ENCODE measurements at places on chromosomes 16 and 17.

GRCh38 chr16:28267356-28267755 is 25.0 kb upstream of the SBK1 start:
- no peak for DNase-seq

GRCh38 chr17:28174352-28175046 is 132.0 kb downstream of the NLK start:
- DNase-seq: no peak

DNA sequence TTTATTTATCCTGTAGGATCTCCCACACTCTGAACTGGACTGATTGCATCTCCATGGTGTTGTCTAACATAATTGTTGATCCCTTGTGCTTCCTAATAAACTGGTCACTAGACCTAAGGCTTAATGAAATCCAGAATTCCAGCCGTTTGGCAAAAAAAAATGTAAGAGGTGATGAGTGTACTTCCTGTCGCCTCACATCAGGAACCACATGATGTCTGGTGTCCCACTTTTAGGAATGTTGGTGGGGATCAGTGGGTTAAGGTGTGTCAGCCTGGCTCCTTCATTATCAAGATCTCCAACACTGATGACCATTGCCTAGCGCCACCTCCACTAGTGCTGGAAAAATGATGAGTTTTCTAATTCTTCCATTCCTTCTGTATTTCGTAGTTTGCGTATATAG is 18.6 kb upstream of the LONP2 start:
- DNase-seq: no peak

DNA sequence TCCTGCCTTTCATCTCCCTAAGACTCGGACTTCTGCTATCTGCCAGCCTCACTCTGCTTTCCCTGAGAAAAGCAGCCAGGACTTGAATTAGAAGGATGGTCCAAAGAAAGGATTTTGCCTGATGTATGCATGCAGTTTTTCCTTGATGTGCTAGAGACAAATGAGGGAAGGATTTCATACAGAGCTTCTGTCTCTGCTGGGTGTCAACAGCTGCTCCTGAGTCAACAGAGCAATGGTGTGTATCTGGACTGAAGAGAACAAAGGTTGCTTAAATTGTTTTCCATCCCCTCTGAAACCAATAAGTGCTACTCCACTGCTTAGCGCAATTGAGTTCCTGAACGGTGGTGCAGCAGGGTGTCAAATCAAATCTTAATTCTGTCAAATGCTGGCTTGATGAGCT is 680.6 kb upstream of the C16orf82 start:
- no peak for DNase-seq

DNA sequence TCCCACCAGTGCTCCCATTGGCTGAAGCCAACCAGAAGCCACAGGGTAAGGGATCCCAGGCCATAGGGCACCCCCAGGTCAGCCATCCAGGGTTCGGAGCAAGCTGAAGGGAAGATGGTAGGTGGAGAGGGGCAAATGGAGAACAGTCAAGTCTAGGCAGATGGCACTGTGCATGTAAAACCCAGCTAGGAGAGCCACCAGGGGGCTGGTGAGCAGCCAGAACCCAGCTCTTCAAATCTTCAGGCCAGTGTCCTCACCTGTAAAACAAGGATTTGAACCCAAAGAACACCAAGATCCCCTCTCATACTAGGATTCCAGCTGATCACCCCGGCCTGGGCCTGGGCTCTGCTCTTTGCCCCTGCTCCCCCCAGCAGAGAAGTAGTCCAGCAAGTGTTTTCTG is 43.5 kb downstream of the GINS3 start:
- DNase-seq: no peak

DNA sequence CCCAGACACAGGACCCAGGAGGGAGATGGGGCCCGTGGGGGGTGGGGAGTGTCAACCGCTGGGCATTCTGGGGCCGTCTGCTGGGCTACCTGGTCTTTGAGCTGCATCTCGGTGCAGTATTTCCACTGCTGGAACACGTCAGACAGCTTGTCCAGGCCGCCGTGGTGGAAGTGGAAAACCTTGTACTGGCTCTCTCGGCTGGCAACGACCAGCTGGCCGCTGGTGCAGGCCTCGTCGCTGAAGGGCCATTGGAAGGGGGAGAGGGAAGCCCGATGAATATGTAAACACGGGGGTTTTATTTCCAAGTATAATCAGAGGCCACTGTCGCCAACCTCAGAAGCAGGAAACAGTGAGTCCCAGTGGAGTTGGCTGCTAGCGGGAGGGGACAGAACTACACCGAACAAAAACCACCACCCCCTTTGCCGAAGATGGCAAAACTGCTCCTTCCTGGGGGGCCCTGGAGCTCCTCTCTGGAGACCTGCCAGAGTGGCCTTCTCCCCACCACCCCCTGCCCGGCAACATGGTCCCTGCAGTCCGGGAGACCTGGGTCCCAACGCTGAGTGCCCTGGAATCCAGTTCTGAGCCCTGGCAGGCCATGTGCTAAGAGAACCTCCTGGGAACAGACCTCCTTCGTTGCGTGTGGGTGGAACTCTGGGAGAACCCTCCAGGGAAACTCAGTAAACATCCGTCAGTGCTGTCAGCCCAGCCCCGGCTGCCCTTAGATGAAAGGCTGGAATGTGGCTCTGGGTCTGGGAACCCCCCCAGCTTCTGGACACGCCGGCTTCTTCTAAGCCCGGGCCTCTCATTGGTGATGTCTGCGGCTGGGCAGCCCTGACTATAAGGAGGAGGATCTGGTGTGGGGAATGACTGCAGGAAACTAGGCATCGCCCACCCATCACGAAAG is 84.1 kb downstream of the TBC1D16 start:
- no peak for DNase-seq

- DNase-seq: no peak
Observed at GRCh38 chr17:51275381-51275780, 15.0 kb downstream of the UTP18 start.

GRCh38 chr16:29720703-29721102 is 25.1 kb downstream of the C16orf54 start:
- no peak for DNase-seq

- no peak for DNase-seq
Observed at GRCh38 chr17:71703701-71704100, 417.1 kb upstream of the SOX9 start.
